Lung (tissue), 17 donors: ENCODE measurements at places on chromosomes 6 and 20. TPM values are rescaled to one million over a fixed set of nuclear protein-coding genes. Genes with fewer than 3 reads are reported as not detected.

GRCh38 chr6:12013307-12013719 lies 1.2 kb downstream of the HIVEP1 start:
- peaks cover 3% of the 10 kb centered on the region for H3K36me3 ChIP-seq
- H3K27me3 ChIP-seq: no peaks in the 10 kb centered on the region
- H3K4me3 ChIP-seq: peak overlapping the region; percentile 92
- DNase-seq: no peak
- H3K27ac ChIP-seq: peak overlapping the region; percentile 98

DNA sequence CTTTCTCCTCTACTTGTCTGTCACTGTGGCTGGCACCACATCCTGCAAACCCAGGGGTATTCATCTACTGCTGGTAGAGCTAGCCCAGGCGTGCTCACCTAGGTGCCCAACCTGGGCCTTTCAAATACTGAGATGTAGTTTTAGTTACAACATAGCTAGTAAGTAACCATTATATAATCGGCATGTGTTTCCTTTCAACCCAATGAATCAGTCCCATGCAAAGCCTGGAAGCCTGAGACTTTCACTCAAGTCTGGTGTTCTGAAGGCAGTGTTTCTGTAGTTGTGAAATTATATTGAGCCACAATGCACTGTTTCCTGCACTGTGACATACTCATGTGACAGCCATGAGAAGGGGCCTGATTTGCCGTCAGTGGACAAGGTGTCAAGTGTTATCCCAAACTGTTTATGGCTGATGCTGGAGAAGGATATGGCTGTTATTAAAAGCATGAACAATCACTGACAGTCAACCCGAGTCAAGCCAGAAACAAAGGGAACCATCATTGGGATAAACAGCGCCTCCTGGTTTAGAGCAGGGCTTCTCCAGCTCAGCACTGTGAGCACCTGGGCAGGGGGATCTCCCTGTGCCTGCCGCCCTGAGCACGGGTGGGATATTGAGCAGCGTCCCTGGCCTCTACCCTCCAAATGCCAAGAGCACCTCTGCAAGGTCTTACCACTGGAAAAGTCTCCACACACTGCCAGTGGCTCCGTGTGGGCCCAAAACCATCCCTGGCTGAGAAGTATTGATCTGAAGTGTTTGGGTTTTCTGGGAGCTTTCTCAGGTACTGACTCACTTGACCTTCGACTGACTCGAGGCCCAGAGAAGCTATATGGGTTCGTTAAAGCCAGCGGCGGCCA lies 1.6 kb downstream of the PSMA7 start:
- no peaks in the 10 kb centered on the region for H3K27me3 ChIP-seq
- H3K36me3 ChIP-seq: peaks cover 39% of the 10 kb centered on the region
- H3K4me3 ChIP-seq: peak overlapping the region; percentile 98
- peak overlapping the region; percentile 22 for H3K27ac ChIP-seq
- H3K4me1 ChIP-seq: peaks cover 4% of the 10 kb centered on the region
- no peak for DNase-seq

DNA sequence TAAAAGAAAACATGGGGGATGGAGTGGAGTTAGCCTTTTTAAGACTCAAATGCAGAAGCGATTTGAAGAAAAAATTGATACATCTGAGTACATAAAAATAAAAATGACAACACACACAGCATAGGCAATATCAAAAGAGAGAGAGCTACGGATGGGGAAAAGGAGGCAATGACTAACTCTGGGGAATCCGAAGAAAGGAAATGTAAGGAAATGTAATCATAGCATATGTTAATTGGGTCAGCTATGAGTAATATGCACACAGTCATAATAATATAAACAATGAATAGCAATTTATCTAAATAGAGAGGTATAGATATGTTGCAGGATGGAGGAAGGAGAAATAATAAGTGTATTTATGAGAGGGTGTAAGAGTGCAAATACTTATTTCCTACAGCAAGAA lies 83.4 kb downstream of the NOL4L start:
- no peak overlapping the region for H3K4me3 ChIP-seq
- H3K27ac ChIP-seq: no peak overlapping the region
- no peaks in the 10 kb centered on the region for H3K36me3 ChIP-seq
- H3K4me1 ChIP-seq: peaks cover 7% of the 10 kb centered on the region

DNA sequence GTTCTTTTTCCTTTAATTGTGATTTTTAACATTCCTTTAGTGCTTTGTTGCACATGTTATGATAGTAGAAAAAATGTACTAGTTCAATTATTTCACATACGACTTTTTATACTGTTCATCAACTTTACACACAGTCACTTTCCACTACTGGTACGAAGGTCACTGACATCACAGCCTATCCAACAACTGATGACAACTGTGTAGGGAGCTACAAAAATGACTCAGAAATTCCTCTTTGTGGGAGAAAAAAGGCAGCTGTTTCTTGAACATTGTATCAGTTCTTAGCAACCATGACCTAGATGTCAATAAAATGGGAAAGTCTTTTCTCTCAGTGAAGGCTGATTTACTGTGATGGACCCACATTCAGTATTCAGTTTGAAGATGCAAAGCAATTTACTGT lies 7.0 kb upstream of the ID4 start:
- H3K4me1 ChIP-seq: no peaks in the 10 kb centered on the region
- no peaks in the 10 kb centered on the region for H3K36me3 ChIP-seq
- H3K27me3 ChIP-seq: no peaks in the 10 kb centered on the region
- no peak overlapping the region for H3K4me3 ChIP-seq

GRCh38 chr6:6600875-6601274 lies 12.4 kb downstream of the LY86 start:
- no peak for DNase-seq
- no peaks in the 10 kb centered on the region for H3K27me3 ChIP-seq
- no peak overlapping the region for H3K27ac ChIP-seq
- no peaks in the 10 kb centered on the region for H3K4me1 ChIP-seq
- H3K36me3 ChIP-seq: no peaks in the 10 kb centered on the region
- H3K4me3 ChIP-seq: no peak overlapping the region

Gene ADAM33
- total RNA-seq: 6.6 TPM

DNA sequence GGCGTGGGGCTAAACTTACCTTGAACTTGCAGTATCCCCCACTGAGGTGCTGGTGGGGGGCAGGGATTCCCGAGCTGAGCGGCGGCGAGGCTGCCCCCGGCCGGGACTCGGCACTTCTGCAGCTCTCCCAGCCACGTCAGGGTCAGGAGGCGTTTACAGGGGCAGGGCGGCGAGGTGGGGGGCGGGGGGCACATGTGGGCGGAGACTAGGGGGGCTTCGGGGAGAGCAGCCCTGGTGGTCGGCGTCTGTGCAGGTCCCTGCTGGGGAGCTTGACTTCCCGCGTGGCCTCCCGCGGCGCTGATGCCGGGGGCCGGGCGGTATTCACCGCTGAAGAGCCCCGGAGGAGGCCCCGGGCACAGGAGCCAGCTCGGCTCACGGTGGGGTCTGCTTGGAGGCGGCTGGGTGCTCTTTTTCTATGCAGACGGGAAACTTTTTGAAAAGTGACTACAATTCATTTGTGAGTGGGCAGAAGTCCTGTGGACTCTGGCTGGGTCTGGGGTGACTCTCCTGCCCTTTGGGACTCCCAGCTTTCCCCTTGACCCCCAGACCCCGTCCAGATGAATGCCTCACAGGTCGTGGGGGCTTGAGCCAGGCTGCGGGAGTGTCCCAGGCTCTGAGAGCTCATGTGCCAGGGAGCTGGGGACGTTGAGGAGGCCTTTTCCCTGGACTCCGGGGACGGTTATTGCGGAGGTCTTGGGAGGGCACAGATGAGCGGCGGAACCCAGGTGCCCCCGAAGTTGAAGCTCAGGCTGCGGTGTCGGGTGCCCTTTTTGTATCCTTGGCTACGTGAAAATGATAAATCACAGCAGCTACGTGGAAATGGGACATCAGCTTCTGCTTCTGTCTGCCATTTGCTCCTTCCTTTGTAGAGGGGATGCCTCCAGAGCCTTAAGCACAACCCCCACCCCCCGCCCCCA lies 75.9 kb upstream of the GATA5 start:
- peaks cover 6% of the 10 kb centered on the region for H3K27me3 ChIP-seq
- no peaks in the 10 kb centered on the region for H3K36me3 ChIP-seq
- no peak for DNase-seq
- peaks cover 4% of the 10 kb centered on the region for H3K4me1 ChIP-seq

Gene ZSCAN31
- total RNA-seq: 13.1 TPM

Gene TTLL9
- total RNA-seq: 8.9 TPM
